MV-4-11 (cell line): ENCODE measurements at places on chromosomes 12 and 14.

GRCh38 chr14:55328317-55328716 is 57.1 kb downstream of the FBXO34 start:
- DNase-seq = no peak

DNA sequence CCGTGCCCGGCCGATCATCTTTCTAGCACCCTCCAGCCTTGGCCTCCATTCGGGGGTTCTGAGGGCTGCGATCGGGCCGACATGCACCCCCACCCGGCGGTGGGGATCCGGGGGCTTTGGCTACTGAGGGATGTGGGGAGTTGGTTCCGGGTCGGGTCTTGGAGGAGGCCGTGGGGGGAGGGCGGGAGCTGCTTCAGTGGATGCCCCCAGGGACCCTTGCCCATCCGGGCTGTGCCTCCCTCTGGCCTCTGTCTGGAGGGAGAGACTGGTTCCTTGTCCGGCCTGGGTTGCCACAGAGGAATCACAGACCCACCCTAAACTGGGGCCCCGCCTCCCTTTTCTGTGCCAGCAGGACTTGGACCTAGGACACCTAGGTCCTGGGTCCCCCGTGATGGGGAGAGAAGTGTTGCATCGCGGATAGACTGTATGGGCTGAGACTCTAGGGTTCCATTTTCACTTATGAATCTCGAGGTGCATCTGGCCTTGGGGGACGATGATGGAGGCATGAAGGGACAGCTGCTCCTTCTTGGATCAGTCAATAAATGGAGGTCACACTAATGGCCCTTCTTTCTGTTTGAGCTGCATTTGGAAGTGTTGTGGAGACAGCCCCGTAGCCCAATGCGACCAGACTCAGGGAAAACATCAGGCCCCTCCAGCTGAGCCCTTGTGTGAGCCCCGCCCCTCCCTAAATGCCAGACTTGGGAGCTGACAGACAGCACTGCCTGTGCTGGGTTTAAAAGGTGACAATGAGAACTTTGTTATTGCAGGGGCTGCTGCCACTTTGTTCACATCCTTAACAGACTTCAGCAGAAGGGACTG is 577 bp downstream of the DTX3 start:
- DNase-seq = no peak

GRCh38 chr14:71448431-71449315 is 483.6 kb upstream of the RGS6 start:
- DNase-seq = no peak

DNA sequence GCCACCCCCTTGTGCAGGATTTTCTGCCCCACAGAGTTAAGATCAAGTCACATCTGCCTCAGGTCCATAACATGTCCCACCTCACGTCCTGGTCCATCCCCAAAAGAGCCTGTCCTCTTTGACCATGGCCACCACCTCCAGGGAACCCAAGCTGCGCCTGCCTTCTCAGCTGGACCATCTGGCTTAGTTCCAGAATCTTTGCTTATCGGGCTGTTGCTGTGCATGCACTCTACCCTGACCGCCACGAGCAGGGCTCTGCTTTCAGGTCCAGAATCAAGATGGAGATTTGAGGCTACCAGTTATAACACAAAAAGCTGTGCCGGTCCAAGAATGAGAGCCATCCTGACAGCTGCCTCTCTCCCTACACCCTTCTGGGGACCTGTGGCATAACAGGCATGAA is 326.7 kb downstream of the DPF3 start:
- no peak for DNase-seq

GRCh38 chr12:19085090-19085489 is 44.4 kb upstream of the PLEKHA5 start:
- no peak for DNase-seq

- DNase-seq = no peak
Observed at GRCh38 chr14:24291446-24292117, 8.0 kb downstream of the DHRS1 start.

- DNase-seq = no peak
Observed at GRCh38 chr14:82636426-82636825, 1102.8 kb upstream of the SEL1L start.

- no peak for DNase-seq
Observed at GRCh38 chr14:105212541-105213300, 31.6 kb upstream of the NUDT14 start.

DNA sequence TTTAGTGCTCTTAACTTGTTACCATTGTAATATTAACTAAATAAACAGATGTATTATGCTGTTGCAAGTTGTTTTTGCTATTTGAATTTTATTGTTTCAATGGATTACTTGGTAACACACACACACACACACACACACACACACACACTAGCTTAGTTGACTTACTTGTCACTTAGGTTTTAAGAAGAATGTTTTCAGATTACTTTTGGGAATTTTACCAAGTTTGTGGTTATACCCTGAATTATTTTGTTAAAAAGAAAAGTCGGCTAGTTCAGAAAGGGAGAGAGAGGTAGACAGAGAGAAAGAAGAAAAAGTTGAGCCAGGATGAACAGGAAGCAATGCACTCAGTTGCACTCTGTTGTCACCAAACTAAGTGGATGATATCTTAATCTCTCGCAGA is 5.3 kb downstream of the SSTR1 start:
- no peak for DNase-seq

DNA sequence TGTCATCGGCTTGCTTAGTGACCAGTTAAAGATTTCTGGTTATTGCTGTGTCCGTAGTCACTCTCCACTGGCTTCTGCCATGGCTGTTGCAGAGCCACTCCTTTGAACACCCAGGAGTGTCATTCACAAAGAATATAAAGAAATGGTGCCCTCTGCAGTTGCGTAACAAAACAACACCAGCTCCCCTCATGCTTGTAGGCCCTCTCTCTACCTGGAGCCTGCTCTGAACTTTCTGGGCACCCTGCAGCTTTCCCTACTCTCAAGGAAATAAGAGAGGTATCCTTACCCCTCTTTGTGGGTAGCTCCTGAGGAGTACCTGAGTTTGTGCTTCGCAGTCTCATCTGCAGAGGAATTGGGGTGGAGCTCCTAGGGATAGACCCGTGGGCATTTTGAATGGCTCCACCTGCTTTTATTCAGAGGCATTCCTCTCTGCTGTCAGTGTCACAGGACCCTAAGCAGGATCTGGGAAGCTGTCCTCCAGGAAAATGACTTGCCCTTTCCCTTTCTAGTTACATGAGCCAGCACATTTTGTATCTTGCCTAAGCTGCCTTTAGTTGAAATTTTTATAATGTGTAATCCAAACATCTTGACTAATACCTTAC is 97.2 kb upstream of the TMEM260 start:
- peak; percentile 2 for DNase-seq

DNA sequence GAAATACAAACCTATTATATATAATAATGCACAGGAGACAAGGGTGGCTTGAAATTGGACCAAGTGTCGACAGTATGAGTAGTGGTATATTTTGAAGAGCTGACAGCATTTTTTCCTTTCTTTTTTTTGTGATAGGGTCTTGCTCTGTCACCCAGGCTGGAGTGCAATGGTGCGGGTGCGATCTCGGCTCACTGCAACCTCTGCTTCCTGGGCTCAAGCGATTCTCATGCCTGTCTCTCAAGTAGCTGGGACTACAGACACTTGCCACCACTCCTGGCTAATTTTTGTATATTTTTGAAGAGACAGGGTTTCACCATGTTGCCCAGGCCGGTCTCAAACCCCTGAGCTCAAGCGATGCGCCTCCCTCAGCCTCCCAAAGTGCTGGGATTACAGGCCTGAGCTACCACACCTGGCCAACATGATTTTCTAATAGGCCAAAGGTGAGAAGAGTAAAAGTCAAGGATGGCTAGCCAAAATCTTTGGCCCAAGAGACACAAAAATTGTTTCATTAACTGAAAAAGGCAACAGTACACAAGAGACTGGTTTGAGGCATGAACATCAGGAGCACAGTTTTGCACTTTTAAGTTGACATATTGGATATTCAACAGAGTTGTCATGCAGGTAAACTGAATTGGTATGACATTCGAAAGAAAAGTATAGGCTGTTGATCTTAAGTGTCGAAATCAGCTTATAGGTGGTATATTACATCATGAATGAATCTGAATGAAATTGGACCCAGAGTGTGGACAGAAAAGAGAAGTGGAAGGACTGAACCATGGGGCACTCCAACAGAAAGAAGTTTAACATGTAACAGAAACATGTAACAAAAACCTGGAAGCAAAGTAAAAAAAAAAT is 12.5 kb downstream of the HNRNPC start:
- peak; percentile 82 for DNase-seq

DNA sequence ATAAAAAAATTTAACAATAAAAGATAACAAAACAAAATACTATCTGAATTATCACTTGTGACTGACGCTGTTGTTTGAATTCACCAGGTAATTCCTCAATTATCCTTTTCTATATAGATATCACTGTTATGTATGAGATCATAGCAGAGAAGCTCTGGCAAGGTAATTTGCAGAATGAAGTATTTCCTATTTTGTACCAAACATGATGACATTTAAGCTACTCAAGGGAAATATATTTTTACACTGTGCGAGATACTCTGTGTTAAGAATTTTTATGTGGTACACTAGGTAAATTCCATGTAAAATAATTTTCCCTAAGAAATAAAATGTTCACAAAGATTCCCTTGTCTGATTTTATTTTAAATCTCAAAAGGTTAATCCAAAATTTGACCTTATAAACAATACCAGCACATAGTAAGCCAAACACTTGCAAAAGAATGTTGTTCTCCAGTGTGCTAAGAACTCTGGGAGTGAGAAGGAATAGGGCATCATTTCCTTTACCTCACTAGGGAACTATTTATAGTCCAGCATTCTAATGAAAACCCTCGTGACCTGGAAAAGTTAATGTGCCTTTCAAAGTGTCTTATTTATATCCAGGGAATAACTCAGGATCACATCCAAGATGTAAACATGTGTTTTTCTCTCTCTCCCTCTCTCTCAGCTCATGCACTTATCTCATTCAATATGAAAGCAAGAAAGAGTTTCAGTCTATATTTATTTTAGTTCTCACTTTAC is 115.2 kb upstream of the RAP1B start:
- DNase-seq = no peak

DNA sequence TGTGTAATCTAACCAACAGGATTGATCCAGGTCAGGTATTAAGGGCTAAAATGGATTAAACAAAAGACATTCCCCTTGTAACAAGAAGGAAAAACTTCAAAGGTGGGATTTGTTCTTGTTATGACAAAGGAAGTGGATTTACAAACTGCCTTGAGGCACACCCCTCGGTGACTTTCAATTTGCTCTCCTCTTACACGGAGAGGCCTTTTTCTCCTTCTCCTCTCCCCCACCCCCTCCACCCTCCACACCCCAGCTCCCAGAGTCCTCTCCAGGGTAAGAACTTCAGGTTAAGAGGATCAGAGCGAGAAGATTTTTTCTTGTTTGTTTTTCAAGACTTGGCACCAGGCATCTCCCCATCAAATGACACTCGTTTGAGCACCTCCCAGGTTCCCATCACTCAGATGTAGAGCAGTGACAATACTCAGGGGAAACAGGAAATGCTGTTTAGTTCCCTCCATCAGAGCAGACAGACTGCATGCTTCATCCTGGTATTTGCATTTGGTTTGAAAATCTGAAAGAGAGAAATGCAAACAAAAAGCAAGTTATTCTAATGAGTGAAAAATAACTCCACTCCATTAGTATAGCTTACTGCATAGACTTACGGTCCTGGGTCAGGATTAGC is 77.6 kb upstream of the TMEM260 start:
- DNase-seq = no peak

DNA sequence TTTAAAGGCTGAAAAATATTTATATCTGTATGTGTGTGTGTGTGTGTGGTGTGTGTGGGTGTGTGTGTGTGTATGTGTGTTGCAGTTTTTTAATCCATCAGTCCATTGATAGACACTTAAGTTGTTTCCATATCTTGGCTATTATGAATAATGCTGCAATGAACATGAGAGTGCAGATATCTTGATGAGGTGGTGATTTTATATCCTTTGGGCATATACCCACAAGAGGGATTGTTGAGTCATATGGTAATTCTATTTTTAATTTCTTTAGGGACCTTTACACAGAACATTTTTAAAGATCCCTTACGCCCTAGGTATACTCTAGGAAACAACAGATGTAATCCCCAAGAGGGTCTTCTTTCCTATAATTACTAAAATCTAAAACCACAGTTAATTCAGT is 154.5 kb upstream of the CLEC14A start:
- DNase-seq = no peak

DNA sequence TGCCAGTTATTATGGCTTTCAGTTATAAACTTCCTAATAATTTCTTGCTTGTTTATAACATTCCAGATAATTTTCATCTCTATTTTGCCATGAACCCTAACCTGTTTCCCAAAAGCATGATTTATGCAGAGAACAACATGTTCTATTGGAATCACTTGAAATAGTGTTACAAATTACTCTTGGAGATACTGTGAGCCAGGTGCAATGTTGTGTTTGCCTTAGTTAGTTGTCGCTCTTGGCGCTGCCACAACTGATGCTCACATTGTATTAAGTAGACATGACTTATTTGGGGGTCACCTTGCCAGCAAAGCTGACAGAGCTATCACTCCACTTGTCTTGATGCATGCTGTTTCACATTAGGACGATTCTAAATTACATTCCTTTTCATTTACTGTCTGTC is 49.4 kb downstream of the TSPAN8 start:
- no peak for DNase-seq

DNA sequence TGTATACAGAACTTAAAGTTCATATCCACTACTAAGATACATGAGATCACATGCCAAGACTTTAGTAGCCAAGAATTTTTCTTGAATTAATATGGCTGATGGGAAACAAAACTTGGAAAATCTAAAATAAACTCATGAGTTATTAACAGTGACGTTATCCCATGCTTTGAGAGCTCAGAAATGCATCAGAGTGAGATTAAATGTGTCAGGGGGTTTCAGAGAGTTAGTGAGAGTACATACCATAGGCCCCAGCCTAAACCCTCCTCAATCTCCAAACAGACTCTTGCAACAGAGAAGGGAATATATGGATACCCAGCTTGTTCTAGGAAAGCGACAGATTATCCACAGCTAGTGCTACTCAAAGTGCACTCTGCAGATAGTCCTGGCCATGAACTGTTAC is 19.3 kb downstream of the SLC35F4 start:
- DNase-seq = no peak

DNA sequence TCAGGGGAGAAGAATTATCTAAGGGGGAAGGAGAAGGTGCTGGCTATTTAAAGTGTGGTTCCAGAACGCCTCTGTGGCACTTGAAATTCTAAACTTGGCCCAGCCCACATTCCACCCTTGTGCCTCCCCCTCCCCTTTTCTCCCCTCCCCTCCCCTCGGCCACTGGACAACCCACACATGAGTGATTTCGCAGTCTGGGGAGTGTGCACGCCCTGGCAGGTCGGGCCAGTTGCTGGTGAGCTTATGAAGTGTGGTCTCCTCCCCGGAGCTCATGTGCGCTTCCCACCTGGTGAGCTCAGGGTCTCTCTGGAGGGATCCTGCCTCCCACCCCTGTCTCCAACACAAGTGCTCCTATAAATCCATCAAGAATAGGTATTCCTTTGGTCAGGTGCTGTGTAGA is at the start of gene SLC6A13:
TSS of gene SLC6A13 (minus strand) at position 20 of the 400 bp plus-strand sequence. CDS start 2,784 bp downstream, outside the sequence.
- no peak for DNase-seq

- no peak for DNase-seq
Observed at GRCh38 chr14:79569072-79569471, 642.2 kb downstream of the DIO2 start.

DNA sequence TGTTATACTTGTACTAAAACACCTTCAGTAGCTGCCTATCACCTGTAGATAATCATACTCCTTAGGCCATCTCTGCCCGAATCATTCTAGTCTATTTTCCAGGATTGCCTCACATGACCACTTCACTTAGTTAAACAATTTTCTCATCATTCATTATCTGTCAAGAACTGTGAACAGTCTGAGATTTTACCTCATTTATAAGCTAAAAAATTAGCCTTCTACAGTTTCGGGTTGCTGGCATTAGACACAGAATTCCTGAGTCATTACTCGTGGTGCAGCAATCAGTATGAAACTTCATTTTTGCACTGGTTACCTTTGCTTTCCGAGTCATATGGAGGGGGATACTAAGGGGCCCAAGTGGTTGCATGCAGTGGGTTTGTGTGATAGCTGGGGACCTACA is 57.6 kb upstream of the OTOGL start:
- no peak for DNase-seq
